ENCODE measurements at places on chromosomes 7 and 10.

DNA sequence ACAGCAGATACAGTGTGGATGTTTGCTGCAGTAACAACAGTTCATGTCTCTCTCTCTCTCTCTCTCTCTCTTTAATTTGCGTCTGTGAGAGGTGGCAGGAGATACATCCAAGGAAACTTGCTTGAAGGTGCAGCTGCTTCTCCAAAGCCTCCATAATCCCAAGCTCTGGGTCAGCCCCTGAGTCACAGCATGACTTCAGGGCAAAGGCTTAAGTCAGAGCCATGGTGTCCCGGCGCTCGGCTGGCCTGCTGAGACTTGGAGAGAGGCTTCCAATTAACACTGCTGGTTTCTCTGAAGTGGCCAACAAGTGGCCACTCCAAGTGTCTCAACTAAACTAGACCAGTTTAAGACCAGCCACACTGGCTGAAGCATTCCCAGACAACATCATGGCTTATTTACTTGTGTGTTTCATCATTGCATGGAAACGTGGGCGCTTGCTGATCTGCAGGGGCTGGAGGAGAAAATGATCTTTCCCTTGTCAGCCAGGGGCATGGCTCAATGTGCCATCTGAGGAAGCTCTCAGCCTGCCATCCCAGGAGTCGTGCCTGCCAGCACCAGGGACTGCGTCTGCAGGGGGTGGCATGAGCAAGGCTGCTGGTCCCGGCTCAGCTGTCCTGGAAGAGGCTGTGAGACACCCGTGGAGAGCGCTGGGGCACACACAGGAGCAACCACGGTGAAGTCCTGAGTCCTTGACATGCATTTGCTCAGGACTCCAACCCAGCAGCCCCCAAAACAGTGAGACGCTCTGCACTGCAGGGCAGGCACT lies 254.2 kb downstream of the COBL start:
- DNase-seq, result no peak

DNA sequence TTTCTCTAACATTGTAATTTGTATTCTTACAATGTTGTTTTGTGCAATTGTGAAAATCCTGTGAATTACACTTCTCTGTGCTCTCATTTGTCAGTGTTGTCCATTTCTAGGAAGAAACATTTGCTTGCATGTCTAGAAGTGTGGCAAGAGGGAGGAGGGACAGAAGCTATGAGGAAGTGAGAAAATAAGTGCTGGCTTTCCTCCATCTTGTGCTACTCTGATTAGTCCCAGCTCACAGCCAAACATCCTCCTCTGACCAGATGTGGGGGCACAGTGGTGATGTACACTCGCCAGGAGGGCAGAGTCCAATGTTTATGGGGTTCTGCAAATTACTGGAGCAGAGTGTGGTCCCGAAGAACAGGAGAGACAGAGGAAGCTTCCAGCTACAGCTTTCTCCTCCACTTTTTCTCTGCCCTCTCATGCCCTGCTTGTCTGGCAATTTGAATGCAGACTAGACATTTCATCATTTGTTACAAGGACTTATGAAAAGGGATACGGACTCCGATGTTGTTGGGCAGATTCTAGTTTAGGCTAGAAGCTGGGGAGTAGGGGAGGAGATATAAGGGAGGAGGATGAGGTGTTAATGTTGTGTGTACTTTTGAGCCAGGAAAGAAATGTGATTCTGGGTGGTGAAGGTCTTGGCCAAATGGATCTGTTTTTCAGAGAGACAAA lies 131.0 kb upstream of the C1GALT1 start:
- no peak for DNase-seq

DNA sequence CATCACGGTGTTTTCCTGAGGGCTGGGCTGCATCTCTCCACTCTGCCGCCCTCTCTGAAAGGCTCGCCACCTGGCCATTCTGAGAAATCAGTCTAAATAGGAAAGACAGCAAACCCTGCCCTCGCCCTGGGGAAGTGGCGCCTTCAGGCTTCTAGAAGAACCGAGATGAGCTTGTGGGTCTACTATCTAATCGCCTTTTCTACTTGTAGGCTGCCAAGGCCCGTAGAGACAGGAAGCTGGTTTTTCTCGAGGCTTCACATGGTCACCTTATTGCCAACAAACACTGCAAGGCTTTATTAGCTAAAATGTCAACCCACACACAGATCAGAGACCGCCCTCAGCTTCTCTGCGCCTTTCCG lies 21.4 kb downstream of the LAT2 start:
- no peak for DNase-seq

DNA sequence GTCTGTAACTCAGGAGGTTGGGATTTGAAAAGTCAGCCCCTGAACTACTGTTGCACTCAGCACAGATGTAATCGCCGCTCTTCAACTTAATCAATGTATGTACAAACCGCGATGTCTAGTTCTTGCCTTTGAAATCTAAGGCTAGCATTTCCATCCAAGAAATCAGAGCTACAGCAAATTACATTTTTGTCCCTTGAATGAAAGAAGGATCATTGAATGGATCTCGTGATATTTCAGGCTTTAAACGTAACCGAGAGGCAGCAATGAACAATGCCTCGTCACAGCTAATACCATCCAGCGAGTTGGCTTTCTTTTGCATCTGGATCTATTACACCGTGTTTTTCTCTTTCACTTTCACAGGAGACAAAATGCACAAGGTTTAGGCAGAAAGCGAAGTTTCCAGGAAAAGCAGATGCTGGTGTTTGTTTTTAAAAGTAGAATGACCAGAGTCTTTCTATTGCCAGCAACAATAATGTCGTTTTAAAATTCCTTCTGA lies 5.5 kb downstream of the SKIDA1 start:
- no peak for DNase-seq

DNA sequence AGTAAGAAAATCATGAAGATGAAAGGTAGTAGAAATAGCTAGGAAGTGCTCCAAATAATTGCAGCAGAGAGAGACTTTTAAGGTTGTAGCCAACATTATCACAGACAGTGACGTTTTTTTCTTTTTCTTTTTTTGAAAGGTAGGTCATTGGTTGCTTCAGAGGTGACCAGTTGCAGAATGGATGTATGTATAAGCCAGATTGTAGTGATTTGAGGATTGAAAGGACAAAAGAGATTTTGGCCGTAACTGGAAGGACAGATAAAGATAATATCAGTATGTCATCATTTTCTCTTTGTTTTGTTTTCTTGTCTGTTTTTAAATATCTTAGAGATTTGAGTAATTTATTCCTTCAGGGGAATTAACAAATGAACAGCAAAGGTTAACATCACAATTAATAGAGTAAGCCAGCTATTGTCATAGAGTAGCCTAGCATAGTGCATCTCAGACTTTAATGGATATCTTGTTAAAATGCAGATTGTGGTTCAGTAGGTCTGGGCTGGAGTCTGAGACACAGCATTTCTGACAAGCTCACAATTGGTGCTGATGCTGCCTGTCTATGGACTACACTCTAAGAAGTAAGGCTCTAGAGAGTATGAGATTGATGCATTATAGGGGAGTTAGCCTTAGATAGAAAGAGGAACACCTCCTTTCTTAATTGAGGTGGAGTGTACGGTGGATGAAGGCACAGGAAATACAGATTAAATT lies 28.3 kb downstream of the CDK13 start:
- DNase-seq, result no peak

All from cortex of kidney (tissue), 1 donor.